ENCODE measurements at places on chromosomes 11 and 22. TPM values are rescaled to one million over a fixed set of nuclear protein-coding genes. Genes with fewer than 3 reads are reported as not detected.

SGSM1 gene
- total RNA-seq, result 0.64 TPM

OR56A1 gene
- total RNA-seq, result not detected

CENPM gene
- total RNA-seq, result 37.5 TPM

P2RY6 gene
- 14.0 TPM for total RNA-seq

ANKK1 gene
- not detected for total RNA-seq

SPON1 gene
- total RNA-seq, result not detected

CD44 gene
- total RNA-seq, result 596 TPM

DTX4 gene
- 4.8 TPM for total RNA-seq

MS4A6E gene
- not detected for total RNA-seq

Measured in A549 treated with CORT108297 at 1 μM for 4 hours (cell line).